ENCODE measurements at places on chromosomes 3 and 15.

GRCh38 chr3:43025423-43025822, 46.3 kb downstream of the GASK1A start:
- DNase-seq = no peak

DNA sequence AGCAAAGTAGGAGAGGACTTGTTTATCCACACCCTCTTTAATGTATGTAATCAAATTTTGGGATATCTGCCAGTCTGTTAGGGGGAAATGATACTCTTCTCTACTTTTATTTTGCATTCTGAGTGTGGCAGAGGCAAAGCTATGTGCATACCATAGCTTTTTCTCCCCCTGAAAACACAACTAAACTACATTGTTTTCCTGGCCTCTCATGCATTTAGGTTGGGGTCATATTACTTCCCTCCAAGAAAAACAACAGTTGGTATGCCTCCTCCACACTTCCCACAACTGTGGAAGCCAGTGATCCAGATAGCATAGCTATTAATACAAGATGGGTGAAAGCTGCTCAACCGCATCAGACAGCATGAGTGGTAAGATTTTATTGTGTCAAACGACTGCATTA, 6.9 kb downstream of the RPL15 start:
- DNase-seq = peak; percentile 17

GRCh38 chr15:63610209-63610841, 13.1 kb downstream of the FBXL22 start:
- DNase-seq = peak; percentile 70

DNA sequence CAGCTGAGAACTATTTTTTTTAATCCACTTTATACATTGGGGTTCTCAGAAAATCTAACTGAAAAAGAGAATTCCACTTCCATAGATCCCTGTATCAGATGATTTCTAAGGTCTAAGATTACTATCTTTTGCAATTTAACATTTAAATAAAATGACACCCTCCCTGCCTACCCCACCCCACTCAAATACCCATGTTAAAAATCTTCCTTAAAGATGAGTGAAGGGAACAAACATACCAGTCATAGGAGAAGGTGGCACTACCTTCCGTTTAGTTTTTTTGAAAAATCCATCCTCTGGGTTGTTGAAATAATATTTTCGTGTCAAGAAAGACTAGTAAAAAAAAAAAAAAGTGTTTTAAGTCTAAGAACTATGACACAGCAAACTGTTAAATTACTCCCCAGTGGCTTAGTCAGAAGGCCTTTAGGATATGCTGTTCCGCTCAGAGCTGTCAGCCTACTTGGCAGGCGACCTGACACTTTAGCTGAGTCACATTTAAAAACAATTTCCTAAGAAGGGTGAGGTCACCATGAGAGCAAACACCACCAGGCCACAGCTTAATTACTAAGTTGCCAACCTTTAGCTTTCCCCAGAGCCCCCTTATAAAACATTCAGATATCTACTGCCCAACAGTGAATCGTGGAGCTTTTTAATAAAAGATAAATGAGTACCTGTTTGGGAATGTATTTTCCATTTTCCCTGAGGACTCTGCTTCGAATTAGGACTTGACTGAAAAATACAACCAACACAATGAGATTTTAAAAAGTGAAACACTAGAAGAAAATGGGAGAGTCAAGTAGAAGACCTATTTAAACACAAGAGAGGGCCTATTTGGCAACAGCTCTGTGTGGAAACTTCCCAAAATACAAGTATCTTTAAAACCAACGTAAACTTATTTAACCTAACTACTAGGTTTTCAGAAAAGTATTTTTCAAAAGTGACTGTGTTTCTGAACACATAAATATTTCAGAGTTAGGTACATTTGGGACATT, 9.6 kb downstream of the EMC3 start:
- peak; percentile 99 for DNase-seq

DNA sequence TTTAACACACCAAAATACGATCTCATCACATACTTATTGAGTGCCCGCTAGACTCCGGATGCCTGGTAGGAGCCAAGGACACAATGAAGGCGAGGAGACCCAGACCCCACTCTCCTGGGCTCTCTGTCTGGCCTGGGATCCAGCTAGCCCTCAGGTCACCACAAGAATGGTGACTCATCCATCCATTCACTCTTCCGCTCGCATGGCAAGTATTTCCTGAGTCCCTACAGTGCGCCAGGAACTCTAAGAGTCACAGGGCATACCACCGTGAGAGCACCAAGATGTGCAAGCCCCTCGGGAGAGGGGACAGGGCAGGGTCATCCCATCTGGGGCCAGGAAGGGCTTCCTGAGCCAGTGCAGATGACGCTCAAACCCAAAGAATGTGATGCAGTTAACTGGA, 101.6 kb upstream of the PRR20G start:
- DNase-seq = no peak

GRCh38 chr15:42891569-42891968, 29.0 kb downstream of the TTBK2 start:
- no peak for DNase-seq

DNA sequence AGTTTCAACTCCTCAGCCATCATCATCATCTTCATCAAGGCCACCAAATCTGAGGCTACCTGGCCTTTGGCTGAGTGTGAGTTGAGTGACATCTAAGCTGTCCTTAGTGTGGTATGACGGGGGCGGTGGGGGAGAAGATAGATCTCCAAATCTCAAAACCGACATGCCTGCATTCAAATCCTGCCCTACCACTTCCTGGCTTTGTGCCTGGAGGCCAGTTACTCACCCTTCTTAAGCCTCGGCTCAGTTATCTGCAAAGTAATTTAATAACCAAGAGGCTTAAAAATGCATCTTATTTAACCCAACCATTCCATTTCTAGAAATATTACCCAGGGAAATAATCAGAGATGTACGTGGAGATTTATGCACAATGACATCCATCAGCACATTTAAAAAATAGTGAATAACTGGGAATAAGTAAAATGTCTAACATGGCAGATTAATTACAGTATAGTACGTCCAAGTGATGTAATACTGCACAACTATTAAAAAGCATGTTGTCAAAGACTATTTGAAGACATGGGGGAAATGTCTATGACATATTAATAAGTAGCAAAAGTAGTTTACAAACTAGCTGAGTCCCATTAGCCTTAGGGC, 167.4 kb downstream of the NTRK3 start:
- DNase-seq = no peak

DNA sequence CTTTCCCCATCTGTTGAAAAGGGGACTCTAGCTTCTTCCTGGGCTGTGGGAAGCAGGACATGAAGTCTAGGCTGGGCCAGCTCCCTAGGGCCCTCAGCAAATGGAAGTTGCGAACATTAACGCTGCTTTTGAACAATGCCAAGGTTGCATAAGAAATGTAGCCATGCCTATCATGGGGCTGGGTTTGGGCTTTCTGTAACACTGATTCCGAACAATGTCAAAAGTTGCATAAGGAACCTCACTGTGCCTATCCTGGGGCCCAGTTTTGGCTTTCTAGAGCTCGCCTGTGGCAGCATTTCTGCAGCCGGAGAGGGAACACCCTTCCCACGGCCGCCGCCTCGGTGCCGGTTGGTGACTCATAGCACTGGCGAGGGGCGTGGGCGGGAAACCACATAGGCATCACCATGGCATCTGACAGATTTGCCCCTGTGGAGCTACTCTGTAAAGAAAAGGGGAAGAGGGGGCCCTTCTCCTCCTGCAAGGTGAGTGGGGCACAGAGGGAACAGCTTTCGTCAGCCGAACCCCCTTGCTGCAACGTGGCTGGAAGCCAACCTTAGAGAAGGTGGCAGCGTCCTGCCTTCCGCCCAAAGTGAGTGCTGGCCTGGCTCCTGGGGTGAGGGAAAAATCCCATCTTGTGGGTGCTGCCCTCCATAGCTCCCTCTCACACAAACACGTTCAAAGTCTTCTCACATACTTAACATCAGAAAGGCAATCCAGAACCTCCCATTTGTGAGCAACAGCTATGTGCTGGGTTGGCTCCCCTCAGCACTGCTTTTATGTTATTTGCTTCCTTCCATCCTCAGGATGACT, 46.6 kb upstream of the ATP2B2 start:
- no peak for DNase-seq

DNA sequence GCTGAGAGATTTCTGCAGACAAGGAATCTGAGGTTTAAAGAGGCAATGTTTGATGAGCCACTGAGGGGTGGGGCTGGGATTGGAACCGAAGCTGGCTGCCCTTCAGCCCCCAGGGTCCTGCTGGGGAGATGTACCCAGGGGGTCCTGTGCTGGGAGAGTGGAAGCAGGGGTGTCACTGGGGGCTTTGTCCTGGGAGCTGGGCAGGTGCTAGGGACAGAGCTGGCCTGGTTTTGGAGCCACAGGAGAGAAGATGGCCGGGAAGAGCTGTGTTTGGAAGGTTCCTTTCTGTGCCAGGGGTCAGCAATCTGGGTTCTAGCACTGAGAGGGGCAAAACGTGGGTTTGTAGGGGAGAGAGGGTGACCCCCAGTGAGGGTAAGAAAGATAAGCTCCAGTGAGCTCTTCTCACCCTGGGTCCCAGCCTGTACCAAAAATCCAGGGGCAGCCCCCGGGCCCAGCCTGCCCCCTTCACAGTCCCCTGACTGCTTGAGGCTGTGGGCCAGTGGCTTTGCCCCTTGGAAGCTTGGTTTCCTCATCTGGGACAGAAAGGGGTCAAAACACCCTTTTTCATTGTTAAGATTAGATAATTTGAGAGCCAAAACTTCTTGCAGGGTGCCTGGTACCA, 69.6 kb downstream of the SMAD3 start:
- DNase-seq = no peak

- peak; percentile 67 for DNase-seq
These were observed 28.6 kb downstream of the NEK10 start for GRCh38 chr3:27340534-27340933.

DNA sequence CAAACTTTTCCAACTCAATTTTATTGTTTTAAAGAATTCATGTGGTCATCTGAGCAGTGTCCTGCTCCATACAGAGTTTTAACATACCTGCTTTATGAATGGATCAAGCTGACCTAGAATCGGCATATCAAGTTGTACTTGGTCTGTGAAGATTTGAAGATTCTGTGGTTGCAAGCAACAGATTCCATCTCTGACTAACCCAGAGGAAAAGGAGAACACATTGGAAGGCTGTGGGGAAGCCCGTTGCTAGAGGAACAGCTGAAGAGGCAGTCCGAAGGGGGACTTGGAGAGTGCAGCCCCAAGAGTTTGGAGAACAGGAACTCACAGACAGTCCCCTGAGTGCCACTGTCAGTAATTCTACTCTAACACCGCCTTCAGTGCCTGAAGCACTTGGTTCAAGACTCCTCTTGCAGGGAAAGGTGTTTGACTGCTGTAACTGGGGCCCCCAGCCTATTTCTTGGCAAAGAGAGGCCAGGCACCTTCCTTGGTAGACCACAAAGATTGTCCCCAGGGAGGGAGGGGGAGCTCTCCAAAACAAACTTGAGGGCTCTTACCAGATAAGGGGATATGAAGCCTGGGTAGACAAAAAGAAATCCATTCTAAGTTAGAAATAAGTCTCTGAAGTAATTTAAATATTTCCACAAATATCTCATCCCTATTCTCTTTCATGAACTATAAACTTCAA, 88.8 kb downstream of the LARS2 start:
- DNase-seq = no peak

DNA sequence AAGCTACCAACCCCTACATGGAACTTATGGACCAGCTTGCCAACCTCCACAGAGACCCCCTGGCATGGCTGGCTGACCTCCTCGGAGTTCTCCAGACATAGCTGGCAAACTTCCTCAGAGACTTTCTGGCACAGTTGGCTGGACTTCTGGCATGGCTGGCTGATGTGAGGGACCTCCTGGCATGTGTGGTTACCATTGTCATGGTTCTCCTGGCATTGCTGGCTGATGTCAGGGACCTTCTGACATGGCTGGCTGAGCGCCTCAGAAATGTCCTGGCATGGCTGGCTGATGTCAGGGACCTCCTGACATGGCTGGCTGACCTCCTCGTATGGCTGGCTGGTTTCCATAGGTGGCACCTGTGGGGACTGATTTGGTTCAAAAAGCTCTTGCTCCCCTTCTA, 17.5 kb downstream of the MAP1A start:
- no peak for DNase-seq

GRCh38 chr15:92035961-92036360, 182.5 kb downstream of the SLCO3A1 start:
- DNase-seq = peak; percentile 59

DNA sequence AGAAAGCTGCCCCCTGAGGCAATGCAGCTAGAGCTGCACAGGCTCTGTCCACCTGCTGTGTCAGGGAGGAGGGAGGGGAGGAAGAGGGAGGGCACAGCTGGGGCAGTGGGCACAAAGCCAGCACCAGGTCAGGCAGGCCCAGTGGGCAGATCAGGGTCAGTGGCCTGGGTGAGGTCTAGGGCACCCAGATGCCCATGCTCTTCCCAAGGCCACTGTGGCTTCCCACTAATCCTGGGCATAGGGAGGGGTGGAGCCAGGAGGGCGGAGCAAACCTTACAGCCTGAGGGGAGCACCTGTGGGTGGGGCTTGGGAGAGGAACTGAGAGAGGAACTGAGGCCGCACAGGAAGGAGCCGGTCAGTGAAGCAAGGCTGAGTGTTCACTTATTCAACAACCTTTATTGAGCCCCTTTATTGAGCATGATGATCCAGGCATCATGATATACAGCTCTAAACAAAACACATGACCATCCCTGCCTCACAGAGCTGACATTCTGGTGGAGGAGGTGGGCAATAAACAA, 55.0 kb downstream of the RHCG start:
- DNase-seq = no peak

- no peak for DNase-seq
These were observed 142.3 kb downstream of the VPS8 start for GRCh38 chr3:184954251-184954650.

DNA sequence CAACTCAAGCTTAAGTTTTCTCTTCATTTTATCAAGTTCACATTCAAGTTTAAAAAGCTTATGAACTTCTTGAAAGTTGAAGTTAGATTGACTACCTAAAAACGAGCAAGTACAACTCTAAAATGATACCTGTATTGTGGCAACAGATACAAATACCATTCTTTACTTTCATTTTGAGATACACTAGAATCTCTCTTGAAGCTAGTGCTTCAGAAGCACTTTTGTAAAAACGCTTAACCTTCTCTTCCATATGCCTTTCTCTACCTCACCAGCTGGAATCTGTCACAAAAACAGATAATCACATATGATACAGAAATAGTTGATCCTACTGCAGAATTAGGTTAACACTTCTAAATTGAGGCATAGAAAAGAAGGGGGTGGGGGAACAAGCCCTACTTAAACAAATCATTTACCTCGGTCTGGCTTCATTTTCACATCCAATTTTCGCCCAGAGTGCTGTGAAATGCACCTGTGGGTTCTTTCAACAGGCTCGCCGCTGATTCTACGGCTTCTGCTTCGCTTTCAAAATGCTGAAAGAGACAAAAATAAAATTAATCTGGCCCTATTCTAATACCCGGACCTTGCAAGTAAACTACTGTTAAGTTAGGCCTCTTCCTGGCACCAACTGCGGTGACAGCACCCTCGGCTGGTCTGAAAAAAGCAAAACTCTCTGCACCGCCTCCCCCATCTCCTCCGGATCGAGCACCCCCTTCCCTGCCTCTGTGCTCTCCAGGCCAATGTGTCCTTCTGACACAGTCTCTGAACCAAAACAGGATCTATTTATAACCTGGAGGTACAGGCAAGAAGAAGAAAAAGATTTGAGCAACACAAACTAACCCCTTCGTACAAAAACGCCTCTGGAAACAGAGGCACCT, 1.4 kb downstream of the ATOSA start:
- DNase-seq = peak; percentile 69

- DNase-seq = no peak
These were observed 57.0 kb upstream of the THRB start for GRCh38 chr3:24551626-24552025.

GRCh38 chr15:35309886-35310285, 224.8 kb upstream of the NANOGP8 start:
- DNase-seq = no peak

Measured in fibroblast of gingiva (primary cell).